Posterior cingulate gyrus (tissue), 11 donors: ENCODE measurements at places on chromosomes 1 and 21.

DNA sequence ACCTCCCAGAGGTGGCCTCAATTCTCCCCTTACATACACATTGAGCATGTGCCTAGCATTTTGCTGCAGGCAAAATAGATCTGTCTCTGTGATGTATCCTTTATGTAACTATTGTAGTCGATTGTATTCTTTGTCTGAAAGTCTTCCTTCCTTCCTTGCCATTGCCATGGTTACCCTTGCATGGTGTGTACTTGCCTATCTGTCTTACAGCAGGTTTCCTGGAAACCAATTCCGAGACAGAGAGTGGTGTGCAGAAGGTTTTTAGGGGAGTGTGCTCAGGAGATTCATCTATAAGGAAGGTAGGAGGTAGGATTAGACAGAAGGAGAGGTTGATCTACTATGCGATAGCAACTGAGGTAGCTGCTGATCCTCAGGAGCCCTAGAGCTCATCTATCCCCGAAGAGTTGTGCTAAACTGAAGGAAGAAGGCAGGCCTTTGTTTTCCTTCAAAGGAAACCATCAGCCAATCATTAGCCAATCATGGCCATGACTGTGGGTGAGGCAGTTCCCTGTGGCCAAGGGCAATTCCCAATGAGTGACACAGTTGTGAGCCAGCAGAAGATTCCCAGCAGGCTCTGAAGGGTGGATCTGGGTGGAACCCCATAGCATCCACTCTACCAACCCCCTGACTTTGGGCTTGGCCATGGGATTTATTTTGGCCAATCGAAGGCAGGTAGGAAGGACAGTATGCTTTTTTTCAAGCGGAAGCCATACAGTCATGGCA lies 15.0 kb downstream of the CITED4 start:
- DNase-seq = no peak

- no peak for DNase-seq
Observed at GRCh38 chr1:5935026-5935425, 57.2 kb downstream of the NPHP4 start.

DNA sequence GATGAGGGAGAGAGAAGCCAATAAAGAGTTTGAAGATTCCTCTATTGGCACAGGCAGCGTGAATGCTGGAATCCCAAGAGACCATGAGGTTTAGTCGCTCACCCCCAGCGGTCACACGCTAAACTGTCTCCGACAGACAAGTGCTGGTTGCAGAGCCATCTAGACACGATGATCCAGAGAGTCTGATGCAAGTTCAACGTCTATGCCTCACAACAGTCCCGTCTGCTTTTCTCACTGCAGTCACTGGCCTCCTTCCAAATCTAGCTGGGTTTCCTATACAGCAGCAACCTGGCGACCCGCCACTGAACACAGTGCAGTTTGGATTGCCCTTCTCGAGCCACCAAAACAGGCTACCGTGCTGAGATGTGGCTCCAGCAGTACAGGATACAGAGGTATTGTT lies 98.6 kb upstream of the KRTAP19-8 start:
- peak; percentile 86 for DNase-seq

GRCh38 chr1:59367301-59368007 lies 70.6 kb downstream of the FGGY start:
- no peak for DNase-seq

- no peak for DNase-seq
Observed at GRCh38 chr1:91727763-91728162, 158.2 kb downstream of the TGFBR3 start.

GRCh38 chr1:172145231-172145651 lies 275.2 kb upstream of the C1orf105 start:
- DNase-seq = no peak

DNA sequence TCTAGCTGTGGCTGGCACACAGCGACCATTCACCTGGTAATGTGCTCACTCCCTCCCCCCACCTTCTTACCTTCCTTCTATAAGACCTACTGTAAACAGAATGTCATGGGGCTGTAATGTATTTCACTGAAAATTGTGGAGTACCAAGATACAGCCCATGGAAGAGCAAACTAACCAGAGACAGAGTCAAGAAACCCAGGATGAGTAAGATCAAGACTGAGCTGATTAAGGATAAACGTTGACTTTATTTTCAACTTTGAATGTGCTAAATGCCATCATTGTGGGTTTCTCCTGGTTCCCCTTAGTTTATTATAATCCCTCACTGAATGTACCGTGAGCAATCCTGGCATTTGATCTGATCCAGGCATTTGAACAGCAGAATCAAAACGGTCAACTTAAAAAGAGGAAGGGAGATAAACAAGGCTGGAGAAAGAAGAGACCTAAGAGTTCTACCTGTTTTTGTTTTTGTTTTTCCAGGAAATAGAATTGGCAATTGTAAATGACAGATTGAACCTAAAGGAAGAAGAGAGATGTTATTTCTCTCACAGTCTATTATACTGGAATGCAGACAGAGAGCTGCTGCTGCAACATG lies 16.1 kb upstream of the ATP1B1 start:
- no peak for DNase-seq

DNA sequence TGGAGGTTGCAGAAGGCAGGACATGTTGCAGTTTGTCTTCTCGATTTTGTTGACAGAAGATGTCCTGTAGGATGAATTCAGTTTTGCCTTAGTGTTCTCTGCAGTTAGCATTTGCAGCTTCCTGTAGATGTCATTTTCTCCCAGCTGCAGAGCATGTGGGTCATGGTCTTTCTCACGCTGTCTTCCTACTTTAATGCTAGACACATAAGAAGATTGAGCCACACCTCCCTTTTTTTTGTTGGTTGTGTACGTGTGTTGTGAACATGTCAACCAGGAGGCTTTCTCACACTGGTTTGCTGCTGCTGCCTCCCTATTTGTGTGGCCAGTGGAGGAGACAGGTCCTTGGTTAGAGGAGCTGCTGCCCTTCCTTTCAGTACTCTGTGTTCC lies 110.7 kb downstream of the VPS13D start:
- DNase-seq = no peak

DNA sequence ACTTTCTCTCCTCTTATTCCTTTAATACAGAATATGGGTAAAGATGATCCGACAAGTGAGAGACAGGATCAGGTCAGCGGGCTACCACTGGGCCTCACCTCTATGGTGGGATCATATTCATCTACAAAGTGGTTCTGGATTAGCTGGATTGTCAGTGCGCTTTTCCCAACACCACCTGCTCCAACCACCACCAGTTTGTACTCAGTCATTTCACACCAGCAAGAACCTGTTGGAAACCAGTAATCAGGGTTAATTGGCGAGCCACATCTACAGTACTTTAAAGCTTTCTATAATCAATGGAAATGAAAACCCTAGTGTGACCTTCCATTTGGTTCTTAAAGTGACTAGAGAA lies 643 bp downstream of the NRAS start:
- no peak for DNase-seq

- DNase-seq = no peak
Observed at GRCh38 chr1:118825619-118826018, 162.5 kb downstream of the TBX15 start.

DNA sequence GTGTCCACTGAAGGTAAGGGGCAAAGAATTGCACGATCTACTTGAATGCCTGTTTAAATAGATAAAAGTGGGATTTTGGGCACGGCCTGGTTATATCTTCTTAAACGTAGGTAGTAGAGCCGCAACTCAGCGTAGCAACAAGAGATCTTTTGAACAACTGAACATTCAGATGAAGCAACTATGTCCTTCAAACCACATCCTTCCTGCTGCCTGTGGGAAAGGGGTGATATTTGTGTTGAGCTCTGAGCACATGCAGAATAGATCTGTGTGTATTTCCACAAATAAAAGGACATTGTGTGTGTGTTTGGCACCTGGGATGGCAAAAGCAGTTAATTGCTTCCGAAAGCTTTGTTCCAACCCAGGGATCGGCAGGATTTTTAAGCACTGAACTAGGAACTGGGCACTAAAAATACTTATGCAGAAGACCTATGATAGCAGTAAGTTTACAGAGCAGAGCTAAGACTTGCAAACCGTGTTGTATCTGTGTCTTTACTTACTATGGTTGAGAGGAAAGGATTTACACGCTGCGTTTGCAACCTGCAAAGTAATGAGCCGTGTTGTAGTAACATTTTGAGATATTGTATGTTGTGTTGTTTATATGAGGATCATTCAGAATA lies 333.4 kb downstream of the CHRM3 start:
- no peak for DNase-seq

DNA sequence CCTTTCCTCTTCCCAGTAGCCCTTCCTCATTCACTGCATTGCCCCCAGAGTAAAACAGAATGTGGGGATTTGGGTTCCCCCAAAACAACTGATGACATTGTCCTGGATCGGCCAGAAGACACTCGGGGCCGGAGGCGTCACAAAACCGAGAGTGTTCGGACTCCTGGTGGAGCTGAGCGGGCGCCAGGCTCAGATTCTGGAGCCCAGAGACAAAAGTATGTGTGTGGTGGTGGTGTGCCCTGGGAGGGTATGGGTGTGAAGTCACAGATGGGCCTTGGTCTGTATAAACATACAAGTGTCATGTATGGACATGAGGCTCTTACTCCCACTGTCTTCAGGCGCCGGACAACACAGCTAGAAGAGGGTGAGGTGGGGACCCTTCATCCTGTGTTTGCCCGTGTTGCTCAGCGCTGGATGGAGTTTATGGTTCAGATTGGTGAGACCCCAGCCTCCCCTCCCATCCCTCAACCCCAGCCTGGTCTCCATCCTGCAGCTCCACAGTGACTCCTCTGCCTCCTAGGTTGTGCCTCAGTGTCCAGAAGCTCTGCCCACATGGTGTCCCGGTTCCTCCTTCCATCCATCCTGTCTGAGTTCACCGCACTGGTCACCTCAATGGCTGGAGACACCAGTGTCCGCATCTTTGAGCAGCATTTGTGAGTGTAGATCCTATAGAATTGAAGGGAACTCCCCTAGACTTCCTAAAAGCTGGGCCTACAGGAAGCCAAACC lies 12.4 kb downstream of the HYI start:
- DNase-seq = no peak

GRCh38 chr1:184929711-184930202 lies 44.6 kb downstream of the NIBAN1 start:
- no peak for DNase-seq

DNA sequence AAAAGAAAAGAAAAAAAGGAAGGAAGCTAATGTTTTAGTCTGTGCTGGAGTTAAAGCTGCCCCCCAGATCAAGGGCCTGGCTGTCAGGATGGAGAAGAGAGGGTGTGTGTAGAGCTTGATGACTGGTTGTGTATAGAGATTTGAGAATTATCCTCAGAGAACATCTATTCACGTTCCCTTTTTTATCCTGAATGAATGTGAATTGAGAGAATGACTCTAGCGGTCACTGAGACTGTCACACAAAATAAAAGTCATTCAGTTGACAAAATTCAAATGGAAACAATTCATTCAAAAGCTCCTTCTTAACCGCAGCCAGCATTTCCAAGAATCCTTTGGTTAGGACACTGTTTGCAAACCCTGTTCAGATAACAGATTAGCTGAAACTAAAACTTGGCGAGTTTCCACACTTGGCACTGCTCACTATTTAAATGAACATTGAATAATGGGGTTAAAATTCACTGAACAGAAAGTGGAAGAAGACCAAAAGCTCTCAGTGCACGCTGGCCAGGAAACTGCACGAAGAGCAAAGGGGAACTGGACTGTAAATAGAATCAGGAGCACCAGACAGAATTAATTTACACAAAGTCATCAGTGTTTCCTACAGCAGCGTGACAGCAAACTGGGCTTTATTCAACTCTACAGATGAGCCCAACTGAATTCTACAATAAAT lies 13.6 kb upstream of the FAM89A start:
- DNase-seq = no peak

DNA sequence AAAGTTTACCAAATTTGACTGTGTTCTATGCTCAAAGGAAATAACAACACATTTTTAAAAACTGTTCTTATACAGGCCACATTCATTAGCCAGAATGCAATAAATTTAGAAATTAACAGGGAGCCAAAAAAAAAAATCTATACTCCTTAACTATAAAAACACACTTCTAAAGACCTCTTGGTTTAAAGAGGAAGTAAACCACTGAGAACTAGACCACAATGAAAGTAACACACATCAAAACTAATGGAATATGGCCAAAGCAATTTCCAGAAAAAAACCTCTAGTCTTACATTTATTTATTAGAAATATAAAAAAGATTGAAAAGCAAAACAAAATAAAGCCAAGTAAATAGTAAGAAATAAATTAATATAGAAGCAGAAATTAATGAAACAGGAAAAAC lies 48.9 kb upstream of the GADD45A start:
- no peak for DNase-seq

DNA sequence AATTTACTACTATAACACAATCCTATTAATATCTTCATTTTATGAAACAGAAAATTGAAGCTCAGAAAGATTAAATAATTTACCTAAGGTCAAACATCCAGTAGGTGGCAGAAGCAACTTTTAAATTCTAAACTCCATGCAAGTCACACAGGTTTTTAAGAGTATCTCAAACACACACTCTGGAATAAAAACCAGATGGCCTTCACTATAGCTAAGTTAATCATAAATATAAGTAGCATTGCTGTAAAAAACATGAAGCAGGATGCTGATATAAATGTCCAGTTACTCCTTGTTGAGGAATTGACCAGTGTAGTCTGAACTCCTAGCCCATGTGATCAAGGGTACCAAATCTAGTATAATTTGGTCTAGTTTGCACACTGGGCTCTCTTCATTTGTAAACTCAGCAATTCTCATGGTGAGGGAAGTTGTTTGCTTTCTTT lies 9.4 kb upstream of the FMO3 start:
- DNase-seq = no peak

- DNase-seq = no peak
Observed at GRCh38 chr1:110689868-110690267, 15.1 kb upstream of the KCNA3 start.

- DNase-seq = no peak
Observed at GRCh38 chr1:115833856-115834255, 7.1 kb downstream of the NHLH2 start.

- DNase-seq = no peak
Observed at GRCh38 chr1:192916021-192916420, 107.2 kb downstream of the RGS2 start.

DNA sequence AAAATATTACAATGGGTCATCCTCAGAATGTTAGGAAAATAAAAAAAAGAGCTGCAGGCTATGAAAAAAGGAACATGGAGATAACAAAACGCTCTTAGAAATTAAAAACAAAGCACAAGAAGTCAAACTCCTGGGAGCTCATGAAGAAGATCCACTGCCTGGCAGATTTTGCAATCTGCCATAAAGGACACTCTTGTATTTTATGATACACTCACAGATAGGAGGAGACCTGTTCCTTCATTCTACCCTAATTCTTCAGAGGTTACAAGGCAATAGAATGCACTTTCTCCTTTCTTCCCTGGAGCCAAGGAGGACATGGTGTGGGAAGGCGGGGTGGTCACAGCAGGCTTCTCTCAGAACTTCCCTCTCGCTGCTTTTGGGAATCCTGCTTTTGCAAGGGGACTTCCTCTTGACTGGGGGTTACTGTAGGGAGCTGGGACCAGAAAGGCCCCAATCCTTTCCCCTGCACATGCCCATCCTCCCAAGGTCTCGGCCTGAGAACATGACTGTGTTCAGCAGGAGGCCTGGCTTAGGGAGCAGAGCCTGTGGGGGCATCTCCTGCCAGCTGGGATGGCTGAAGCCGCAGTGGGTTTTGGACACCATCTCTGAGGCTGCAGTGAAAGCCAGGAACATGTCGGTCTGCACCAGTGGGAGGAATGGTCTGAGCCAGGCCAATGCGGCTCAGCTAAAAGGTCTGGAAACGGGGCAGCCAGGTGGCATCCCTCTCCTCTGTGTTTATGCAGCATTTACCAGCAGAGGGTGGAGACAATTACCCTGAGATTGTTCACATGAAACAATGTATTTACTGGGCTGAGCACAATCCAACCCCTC lies 44.8 kb downstream of the GPR161 start:
- no peak for DNase-seq

- DNase-seq = no peak
Observed at GRCh38 chr1:178644308-178645120, 80.5 kb upstream of the RALGPS2 start.
